ENCODE measurements at places on chromosomes 7 and 10.

DNA sequence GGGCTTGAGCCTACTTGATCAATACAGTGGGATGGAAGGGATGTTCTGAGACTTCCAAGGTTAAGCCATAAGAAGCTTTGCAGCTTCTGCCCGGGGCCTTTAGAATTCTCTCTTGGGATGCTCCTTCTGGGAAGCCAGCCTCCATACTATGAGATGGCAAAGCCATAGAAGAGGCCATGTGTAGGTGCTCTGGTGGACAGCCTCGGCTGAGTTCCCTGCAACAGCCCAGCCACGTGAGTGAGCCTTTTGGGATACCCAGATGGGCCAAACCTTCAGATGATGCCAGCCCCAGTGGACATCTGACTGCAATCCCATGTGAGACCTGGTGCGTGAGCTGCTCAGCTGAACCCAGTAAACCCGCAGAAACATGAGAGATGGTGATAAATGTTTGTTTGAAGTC lies 370.6 kb downstream of the RPS24 start:
- no peak for DNase-seq

- DNase-seq = no peak
These were observed 21.7 kb upstream of the PFKP start for GRCh38 chr10:3045471-3046209.

DNA sequence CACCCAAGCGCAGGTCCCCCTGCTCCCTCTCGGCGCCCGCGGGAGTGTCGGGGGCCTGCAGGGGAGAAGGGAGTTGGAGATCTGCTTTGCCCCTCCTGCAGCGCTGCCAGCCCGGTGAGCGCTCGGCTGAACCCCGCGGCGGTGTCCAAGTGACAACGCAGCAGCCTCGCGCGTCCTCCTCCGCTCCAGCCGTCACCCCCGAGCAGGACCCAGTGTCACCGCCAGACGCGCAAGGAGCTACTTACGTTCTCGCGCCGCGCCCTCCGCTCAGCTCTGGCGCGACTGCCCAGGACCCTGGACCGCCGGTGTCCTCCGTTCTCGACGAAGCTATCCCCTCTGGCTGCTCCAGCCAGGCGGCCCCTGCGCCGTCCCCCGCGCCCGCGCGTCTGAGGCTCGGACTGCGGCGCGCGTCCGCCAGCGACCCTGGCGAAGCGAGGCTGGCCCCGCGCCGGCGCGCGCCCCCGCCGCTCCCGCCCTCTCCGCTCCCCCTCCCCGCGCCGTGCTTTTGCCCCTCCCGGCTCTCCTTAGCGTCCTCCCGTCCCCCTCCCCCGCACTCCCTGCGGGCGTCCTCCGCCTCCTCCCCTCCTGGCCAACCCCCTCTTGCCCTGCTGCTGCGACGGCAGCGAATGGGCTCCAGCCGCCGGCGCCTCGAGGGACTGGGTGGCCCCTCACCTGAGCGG lies at the start of gene NRCAM:
NRCAM (minus strand) TSS at position 439 of the 680 bp plus-strand sequence. CDS start 216,372 bp downstream, outside the sequence.
- no peak for DNase-seq

DNA sequence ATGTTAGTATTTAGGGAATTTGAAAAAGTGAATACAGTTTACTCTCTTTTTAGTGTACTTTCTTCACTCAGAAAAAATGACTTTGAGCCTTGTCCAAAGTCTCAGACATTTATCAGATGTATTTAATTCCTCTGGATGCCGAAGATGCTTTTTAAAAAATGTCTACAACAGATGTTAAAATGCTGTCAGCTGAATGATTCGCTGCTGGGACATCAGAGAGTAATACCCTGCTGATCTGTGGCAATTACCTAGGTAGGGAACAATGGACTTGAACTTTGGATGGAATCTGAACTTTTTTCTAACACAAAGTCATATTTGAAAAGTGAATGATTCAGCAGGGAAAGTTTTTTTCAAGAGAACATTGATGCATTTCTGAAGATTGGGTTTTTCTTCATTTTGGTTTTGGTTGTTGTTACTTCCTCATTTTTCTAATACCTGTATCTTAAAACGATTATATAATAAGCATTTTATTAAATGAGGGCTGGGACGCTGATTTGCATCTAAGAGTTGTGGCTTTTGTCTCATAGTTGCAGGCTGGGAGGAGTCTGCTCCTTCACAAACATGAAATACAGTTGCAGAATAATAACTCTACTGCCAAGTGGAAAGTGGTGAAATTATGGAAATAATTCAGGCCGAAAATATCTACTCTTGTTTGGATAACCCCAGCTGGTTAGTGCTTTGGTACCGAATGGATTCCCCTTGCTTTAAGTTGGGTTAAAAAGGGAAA lies 98.0 kb downstream of the SPAG6 start:
- no peak for DNase-seq

- no peak for DNase-seq
These were observed 182.1 kb downstream of the ARID5B start for GRCh38 chr10:62083412-62084267.

DNA sequence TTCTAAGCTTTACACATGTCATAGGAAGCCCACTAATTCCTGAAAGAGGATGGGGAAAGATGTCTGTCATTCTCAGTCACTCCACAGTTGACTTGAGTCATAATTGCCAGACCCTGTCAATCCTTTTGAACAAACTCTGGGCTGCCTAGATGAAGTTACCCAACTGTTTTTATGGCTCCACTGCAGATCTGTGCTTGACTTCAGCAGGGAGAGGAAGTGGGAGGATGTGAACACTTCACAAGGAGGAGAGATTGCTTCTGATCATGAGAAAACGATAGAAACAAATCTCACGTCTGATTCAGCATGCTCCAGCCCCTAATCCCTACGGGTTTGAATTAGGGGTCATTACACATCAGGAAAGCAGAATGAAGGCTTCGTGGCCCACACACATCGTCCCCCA lies 596.6 kb upstream of the CELF2 start:
- no peak for DNase-seq

DNA sequence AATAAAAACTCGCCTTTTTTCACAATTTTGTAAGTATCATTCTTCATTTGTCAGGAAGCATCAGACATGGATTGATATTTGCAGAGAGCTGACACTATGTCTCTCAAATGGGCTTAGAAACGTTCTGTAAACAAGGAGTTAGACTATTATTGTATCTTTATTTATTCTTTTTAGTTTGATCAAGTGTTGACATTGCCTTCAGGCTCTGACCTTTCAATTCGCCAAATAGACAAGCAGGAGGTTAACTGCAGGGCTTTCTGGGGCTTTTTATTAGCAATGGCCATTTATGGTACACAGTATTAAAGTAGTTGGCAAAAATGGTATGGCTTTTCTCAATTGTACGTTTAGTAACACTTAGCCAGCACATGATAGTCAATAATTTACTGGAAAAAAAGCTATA lies 221.7 kb downstream of the ZWINT start:
- no peak for DNase-seq

DNA sequence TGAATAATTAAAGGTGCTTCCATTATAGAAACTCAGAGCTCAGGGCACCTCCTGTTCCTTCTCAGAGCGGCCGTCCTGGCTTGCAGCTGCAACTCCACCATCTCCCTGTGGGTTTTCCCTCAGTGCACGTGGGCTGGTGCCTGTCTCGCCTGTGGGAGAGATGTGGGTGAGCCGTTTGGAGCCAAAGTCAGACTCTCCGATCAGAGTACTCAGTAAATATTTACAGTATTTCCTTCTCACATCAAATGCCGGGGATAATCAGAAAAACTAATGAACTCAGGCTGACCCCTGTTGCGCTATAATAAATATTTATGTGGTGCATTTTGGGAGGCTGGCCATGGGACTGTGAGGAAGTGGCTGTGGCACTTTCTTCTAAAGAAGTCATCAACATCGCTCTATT lies 155.8 kb upstream of the HABP2 start:
- no peak for DNase-seq

- DNase-seq = no peak
These were observed 1.8 kb upstream of the DLX6 start for GRCh38 chr7:97003262-97004246.

DNA sequence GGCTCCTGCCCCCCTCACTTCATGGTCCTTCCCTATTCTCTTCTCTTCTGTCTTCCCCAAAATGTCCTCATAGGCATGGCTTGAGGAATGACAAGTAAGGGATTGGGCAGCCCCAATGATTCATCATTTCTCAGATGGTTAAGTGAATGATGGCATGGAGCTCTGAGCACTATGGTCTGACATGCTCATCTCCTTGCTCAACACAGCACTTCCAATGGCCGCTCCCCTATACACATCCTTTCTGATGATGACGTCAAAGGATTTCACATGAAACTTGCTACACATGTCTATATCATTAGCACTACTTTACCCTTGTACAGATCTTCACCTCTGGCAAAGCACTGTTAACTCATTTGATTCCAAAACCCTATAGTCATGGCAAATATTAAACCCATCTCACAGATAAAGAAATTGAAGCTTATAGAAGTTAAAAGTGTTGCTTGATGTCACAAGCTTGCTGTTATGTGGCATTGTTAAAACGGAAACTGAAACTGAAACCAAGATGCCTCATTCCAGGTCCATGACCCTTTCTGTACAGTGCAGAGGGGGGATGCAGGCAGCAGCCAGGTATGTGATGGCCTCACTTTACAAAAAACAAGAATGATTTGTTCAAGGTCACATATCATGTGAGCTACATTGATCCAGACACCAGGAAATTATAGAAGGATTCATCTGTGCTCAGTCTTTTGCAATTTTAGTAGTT lies 90.0 kb upstream of the PLXNA4 start:
- no peak for DNase-seq

DNA sequence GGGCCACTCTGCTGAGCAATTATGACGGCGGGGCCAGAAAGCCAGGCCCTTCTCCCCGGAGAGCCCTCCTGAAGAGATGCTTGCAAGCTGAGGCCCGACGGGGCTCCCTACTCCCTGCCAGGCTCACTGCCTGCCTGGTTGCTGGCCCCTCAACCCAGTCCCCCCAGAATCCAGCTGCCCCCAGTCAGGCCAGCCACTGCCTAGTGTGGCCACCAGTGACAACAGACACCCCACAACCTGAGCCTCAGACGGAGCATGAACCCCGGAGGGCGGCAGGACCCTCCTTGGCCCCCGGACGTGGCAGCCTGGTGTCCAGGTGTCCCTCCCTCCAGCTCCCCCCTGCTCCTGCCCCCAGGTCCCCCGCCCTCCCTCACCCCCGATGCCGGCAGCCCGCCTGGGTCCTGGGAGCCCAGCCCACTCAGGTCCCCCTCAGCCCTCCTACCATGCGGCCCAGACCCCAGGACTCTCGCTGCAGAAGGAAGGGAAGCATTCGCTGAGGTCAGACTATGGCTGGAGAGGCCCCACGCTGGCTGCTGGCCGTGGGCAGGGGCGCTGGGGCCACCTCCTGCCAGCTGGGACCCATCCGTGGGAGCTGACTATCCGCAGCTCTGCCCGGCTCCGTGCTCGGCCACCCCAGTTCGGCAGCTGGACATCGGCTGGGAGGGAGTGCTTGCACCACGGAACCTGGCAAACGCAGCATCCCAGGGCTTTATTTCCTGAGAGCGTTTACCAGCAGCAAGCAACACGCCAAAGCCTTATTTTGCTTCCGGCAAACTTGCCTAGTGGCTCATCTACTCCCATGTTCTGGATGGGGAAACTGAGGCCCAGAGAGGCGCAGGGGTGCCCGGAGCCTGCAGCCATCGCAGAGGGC lies 89.8 kb downstream of the UNCX start:
- DNase-seq = no peak

DNA sequence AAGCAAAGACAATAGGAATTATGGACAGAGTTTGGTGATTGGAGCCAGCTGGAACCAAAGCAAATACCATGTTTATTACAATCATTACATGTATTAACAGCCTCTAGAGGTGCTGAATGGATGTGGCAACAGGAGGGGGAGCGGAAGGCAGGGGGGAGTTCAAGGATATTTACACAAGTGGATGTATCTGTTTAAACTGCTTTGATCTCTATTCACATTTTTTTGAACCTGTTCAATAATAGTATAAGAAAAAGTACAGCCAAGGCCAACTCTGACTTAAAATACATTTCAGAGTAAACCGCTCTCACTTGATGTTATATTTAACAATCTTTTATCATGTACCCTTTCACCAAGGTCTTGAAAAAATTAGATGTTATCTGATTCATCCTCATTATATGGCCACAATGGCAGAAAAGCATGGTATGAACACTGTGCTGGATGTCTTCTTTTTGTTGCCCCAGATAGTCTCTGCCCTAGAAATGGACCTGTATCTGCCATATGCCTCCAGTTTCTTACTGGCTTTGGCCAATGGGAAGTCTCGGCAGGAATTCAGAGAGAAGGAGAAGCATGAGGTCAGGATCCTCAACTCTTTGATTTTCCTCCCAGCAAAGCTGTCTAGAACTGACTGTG lies 88.2 kb upstream of the FAM133B start:
- DNase-seq = no peak

DNA sequence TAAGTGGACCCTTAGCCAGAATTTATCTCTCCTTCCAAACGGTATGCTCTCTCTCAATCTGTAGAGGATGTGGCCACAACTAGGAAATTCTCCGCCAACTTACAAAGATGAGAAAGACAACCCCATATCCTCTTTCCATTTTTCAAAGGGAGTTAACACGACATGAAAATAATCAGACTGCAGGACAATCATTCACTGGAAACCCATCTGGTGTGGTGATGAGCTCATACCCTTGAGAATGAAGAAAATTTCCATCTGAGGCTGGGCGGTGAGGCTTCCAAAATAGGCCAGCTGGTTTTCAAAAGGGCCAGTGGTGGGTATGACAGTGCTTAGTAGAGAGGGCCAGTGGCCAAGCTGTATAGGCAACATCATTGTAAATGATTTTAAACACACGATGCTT lies 369.6 kb downstream of the FRMD4A start:
- DNase-seq = no peak

DNA sequence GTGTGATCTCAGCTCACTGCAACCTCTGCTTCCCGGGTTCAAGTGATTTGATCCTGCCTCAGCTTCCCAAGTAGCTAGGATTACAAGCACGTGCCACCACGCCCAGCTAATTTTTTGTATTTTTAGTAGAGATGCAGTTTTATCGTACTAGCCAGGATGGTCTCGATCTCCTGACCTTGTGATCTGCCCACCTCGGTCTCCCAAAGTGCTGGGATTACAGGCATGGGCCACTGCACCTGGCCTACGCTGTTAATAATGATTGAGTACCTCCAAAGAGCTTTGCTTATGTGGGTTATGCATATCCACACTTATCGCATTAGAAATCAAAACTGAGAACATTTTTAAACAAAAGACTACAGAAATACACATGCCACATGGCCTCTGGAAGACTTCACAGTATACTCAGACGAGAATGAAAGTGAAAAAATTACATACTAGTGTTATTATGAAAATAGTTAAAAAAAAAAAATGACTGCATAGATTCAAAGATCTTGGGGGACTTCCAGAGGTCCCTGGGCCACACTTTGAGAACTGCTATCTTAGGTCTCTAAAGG lies 25.4 kb downstream of the RPP38 start:
- DNase-seq = no peak

GRCh38 chr10:47239211-47239610 lies 60.8 kb upstream of the GDF10 start:
- DNase-seq = no peak

DNA sequence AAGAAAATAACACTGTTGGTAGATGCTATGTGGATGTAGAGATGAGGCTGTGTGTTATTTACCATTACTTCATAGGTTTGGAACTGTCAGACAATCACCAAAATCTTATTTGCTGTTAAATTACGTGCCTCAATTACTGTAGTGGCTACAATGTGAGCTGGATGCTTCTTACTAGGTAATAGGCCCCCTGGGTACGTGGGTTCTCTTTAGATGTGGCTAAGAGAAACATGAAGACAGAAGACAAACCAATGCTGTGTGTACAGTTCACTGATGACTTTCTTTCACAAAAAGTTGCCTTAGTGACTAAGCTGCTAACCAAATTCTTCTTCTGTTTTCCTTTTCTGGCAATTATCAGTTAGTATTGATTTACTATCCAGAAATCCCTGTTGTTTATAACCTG lies 144.6 kb downstream of the SEMA3E start:
- DNase-seq = no peak
